ENCODE measurements at places on chromosomes 2 and 18. TPM values are rescaled to one million over a fixed set of nuclear protein-coding genes. Genes with fewer than 3 reads are reported as not detected.

- no peak for DNase-seq
- H3K4me3 ChIP-seq: no peak overlapping the region
- H3K36me3 ChIP-seq: no peaks in the 10 kb centered on the region
- no peaks in the 10 kb centered on the region for H3K4me1 ChIP-seq
- no peaks in the 10 kb centered on the region for H3K27me3 ChIP-seq
Observed at GRCh38 chr2:238336151-238336550, 15.8 kb downstream of the TRAF3IP1 start.

GRCh38 chr2:98778151-98778550, 47.2 kb upstream of the MGAT4A start:
- no peak for DNase-seq
- no peaks in the 10 kb centered on the region for H3K4me1 ChIP-seq
- no peak overlapping the region for H3K4me3 ChIP-seq
- no peak overlapping the region for H3K27ac ChIP-seq
- no peaks in the 10 kb centered on the region for H3K36me3 ChIP-seq
- no peaks in the 10 kb centered on the region for H3K27me3 ChIP-seq

The SNTG2 gene
- total RNA-seq: 46.2 TPM

GRCh38 chr18:3869848-3870247, 419.9 kb downstream of the TGIF1 start:
- H3K36me3 ChIP-seq: no peaks in the 10 kb centered on the region
- H3K4me1 ChIP-seq: no peaks in the 10 kb centered on the region
- no peak for DNase-seq
- no peak overlapping the region for H3K27ac ChIP-seq

DNA sequence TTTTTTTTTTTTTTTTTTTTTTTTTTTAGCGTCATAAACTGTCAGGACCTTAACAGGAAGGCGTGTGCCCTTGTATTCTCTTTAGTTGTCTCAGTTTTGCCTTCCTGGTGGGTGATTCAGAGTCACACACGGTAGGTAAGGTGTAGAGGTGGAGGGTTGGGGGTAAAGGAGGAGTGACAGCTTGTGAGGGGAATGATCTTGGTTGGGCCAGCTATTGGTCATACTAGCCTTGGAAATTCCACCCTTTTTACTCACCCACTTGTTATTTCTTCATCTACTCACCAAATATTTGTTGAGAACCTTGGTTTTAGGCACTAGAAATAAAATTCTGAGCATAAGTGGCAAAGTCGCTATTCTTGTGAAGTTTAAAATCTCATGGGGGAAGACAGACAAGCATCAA, 22.2 kb downstream of the SMIM21 start:
- no peak overlapping the region for H3K4me3 ChIP-seq
- no peak for DNase-seq
- no peaks in the 10 kb centered on the region for H3K27me3 ChIP-seq

The ALPG gene
- total RNA-seq: not detected

DNA sequence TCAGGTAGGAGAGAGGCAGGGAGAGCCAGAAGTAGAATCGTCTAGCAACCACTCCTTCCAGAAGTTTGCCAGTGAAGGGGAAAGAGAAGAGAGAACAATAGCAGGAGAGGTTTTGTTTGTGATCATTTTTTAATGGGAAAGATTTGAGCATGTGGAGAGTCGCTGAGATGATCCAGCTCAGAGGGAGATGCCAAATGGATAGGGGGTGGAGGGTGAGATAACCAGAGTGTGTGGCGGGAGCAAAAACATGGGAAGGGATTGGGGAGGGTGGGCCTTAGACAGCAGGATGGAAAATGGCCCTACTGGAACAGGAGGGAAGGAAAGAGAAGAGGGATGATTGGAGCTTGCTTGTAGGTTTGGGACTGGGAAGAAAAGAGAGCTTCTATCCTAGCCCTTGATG, 269.8 kb downstream of the GLI2 start:
- H3K36me3 ChIP-seq: no peaks in the 10 kb centered on the region
- no peaks in the 10 kb centered on the region for H3K27me3 ChIP-seq
- H3K27ac ChIP-seq: no peak overlapping the region
- no peak for DNase-seq

GRCh38 chr18:13272416-13272815, 53.9 kb downstream of the LDLRAD4 start:
- no peaks in the 10 kb centered on the region for H3K36me3 ChIP-seq
- peaks cover 24% of the 10 kb centered on the region for H3K4me1 ChIP-seq
- DNase-seq: no peak
- no peaks in the 10 kb centered on the region for H3K27me3 ChIP-seq
- H3K4me3 ChIP-seq: no peak overlapping the region

- H3K27ac ChIP-seq: no peak overlapping the region
- no peak for DNase-seq
- no peaks in the 10 kb centered on the region for H3K4me1 ChIP-seq
Observed at GRCh38 chr2:169961911-169962310, 134.7 kb downstream of the UBR3 start.

The GAD1 gene
- 1.6 TPM for total RNA-seq

DNA sequence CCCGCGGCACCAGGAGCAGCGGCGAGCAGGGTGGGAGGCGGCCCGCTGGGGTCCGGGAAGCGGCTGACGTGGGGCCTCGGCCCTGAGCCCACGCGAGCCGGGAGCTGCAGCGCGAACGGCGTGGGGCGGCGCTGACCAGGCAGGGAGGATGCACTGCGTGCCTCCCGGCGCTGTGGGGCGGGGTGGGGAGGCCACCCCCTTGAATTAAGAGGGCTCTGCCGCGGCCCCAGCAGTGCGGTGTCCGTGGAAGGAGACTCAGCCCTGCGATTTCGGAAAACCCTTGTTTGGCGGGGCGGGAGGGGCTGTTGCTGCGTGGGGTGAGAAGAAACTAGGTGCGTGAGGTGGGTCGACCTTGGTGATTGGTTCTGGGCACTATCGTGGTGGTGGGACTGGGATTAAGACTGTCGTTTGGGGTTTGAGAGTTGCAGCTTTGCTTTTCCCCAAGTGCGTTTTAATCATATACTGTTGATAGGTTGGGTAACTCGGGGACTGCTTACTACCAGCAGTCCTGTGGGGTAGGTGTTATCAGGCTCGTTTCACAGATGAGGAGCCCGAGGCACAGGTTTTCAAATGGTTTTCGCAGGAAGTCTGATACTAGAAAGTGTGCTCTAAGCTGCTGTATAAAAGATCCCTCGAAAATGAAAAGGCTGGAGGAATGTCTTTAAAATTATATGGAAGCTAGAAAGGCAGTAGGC, 722 bp downstream of the ACSL3 start:
- H3K36me3 ChIP-seq: no peaks in the 10 kb centered on the region
- peak overlapping the region; percentile 75 for H3K27ac ChIP-seq
- peaks cover 6% of the 10 kb centered on the region for H3K4me1 ChIP-seq
- H3K27me3 ChIP-seq: no peaks in the 10 kb centered on the region
- H3K4me3 ChIP-seq: peak overlapping the region; percentile 91

DNA sequence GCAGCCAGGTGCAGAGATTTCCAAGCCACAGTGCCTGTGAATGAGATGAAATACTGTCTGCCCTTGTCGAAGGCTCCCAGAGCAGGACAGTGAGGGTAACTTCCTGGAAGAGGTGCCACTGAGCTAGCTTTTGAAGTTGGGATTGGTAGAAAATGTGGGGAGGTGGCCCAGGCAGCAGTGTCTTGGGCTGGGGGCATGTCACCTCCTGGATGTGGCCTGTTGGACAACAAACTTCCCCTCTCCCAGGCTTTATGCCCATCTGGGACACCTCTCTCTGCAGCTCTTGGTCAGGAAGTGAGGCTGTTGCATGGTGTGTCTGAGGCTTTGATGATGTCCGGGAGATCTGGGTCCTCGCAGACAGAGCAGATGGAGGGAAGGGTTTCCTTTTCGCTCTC, 151.4 kb downstream of the DYSF start:
- H3K36me3 ChIP-seq: no peaks in the 10 kb centered on the region
- DNase-seq: peak; percentile 5
- no peaks in the 10 kb centered on the region for H3K4me1 ChIP-seq
- no peaks in the 10 kb centered on the region for H3K27me3 ChIP-seq

DNA sequence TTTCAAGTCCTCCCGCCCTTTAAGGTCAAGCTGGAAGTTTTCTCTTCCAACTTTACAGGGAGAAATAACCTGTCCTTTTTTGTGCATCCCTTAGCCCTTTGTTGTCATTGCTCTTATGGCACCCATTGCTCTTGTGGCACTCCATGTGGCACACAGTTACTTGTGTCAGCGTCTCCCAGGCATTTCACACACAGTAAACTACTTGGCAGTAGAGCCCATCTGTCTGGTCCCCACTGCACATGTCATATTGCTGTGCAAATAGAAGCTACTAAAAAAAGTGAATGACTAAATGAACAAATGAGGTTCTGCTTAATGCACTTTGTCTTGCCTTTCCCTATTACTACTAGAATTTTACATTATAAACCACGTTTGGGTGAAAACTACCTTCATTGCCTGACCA, 149.3 kb downstream of the EML6 start:
- H3K36me3 ChIP-seq: no peaks in the 10 kb centered on the region
- DNase-seq: no peak
- no peaks in the 10 kb centered on the region for H3K4me1 ChIP-seq
- no peak overlapping the region for H3K4me3 ChIP-seq
- H3K27me3 ChIP-seq: no peaks in the 10 kb centered on the region

GRCh38 chr2:116696223-116696622, 1118.3 kb upstream of the DDX18 start:
- H3K27ac ChIP-seq: no peak overlapping the region
- no peaks in the 10 kb centered on the region for H3K4me1 ChIP-seq
- no peaks in the 10 kb centered on the region for H3K36me3 ChIP-seq
- no peak overlapping the region for H3K4me3 ChIP-seq
- no peaks in the 10 kb centered on the region for H3K27me3 ChIP-seq
- DNase-seq: no peak

The ABCB11 gene
- not detected for total RNA-seq

The PFN4 gene
- 0.95 TPM for total RNA-seq

- no peak overlapping the region for H3K4me3 ChIP-seq
- no peak overlapping the region for H3K27ac ChIP-seq
Observed at GRCh38 chr2:61009355-61009754, 8.2 kb upstream of the PEX13 start.

The DSC2 gene
- 17.9 TPM for total RNA-seq

- H3K36me3 ChIP-seq: no peaks in the 10 kb centered on the region
- H3K4me3 ChIP-seq: no peak overlapping the region
- no peaks in the 10 kb centered on the region for H3K4me1 ChIP-seq
Observed at GRCh38 chr2:74975016-74975415, 16.6 kb downstream of the POLE4 start.

- no peaks in the 10 kb centered on the region for H3K27me3 ChIP-seq
- no peak for DNase-seq
- no peak overlapping the region for H3K4me3 ChIP-seq
- H3K4me1 ChIP-seq: no peaks in the 10 kb centered on the region
Observed at GRCh38 chr2:170092436-170093060, 85.4 kb upstream of the MYO3B start.

The SERPINB3 gene
- not detected for total RNA-seq

The ALS2 gene
- 8.2 TPM for total RNA-seq

DNA sequence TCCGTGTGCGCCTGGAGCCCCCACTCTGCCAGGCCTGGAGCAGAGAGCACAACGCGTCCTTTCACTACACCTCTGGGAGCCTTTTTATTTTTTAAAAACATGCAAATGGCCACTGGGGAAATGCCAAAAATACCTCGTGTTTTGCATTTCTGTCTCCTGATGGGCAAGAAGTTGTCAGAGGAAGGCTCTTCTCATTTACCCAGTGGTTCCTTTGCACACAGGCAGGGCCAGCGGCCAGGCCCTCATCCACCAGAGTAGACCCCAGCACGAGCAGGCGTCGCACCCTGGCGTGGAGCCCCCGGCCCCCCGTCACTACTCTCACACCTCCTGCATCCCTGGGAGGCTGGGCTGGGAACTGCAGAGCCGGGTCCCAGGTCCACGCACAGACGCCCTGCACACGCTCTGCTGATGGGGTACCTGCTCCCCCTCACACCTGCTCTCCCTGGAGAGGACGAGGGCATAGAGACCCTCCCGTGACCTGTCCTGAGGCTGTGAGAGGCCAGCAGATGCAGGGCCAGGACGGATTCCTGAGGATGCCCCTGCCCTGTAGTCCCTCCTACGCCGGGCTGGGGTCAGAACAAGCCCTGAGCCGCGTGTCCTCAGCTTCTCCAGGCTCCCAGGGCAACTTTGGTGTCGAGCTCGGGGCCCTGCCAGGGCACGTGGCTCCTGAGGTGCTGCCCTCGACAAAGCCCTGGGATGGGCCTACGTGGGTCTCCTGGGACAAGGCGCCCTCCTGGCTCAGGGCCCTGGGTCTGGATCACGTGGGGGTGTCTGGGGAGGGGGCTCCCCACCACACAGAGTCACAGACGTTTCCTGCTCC, 65.0 kb downstream of the NFATC1 start:
- DNase-seq: no peak
- H3K27me3 ChIP-seq: no peaks in the 10 kb centered on the region
- no peaks in the 10 kb centered on the region for H3K36me3 ChIP-seq
- H3K27ac ChIP-seq: no peak overlapping the region

- DNase-seq: no peak
- H3K4me1 ChIP-seq: no peaks in the 10 kb centered on the region
- H3K27ac ChIP-seq: peak overlapping the region; percentile 64
- H3K4me3 ChIP-seq: peak overlapping the region; percentile 67
- H3K27me3 ChIP-seq: no peaks in the 10 kb centered on the region
Observed at GRCh38 chr2:178111743-178112142, 494 bp upstream of the RBM45 start.

DNA sequence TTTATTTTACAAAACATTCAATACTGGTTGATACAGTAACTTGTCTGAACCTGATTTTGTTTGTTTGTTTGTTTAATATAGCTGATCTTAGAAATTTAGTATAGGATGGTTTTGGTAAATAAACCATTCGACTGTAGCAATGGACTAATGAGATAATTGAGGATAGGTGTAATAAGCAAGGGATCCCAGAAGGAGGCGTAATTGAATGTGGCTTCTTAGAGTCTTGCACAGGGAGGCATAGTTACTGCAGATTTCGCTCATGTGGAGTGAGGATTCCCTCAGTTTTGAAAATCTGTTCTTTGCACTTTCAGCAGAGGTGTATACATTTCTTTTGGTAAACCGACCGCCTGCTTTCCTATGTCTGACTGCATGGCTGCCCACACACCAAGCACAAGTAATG, 709.6 kb downstream of the SOCS6 start:
- no peak for DNase-seq
- no peaks in the 10 kb centered on the region for H3K4me1 ChIP-seq
- no peak overlapping the region for H3K27ac ChIP-seq
- no peaks in the 10 kb centered on the region for H3K36me3 ChIP-seq
- no peaks in the 10 kb centered on the region for H3K27me3 ChIP-seq
- no peak overlapping the region for H3K4me3 ChIP-seq

- no peaks in the 10 kb centered on the region for H3K36me3 ChIP-seq
- no peak for DNase-seq
- no peak overlapping the region for H3K4me3 ChIP-seq
- H3K27ac ChIP-seq: no peak overlapping the region
- H3K4me1 ChIP-seq: no peaks in the 10 kb centered on the region
Observed at GRCh38 chr2:190280565-190281350, 38.9 kb downstream of the HIBCH start.

- no peak overlapping the region for H3K27ac ChIP-seq
- no peak for DNase-seq
- H3K4me1 ChIP-seq: no peaks in the 10 kb centered on the region
- H3K4me3 ChIP-seq: no peak overlapping the region
- H3K36me3 ChIP-seq: no peaks in the 10 kb centered on the region
Observed at GRCh38 chr2:135318808-135319207, 212.2 kb downstream of the ZRANB3 start.

Data from uterus (tissue), 4 donors.